ENCODE measurements at places on chromosomes 7 and 10. TPM values are rescaled to one million over a fixed set of nuclear protein-coding genes. Genes with fewer than 3 reads are reported as not detected.

ZNF777 gene
- 21.9 TPM for total RNA-seq

RET gene
- not detected for total RNA-seq

HIF1AN gene
- 52.8 TPM for total RNA-seq

WNT8B gene
- not detected for total RNA-seq

TUBAL3 gene
- not detected for total RNA-seq

CCDC3 gene
- total RNA-seq, result not detected

TAS2R4 gene
- total RNA-seq, result 0.92 TPM

CALHM3 gene
- total RNA-seq, result not detected

CALML5 gene
- not detected for total RNA-seq

SPDYE6 gene
- not detected for total RNA-seq

PNLIPRP1 gene
- total RNA-seq, result not detected

SH3PXD2A gene
- 8.0 TPM for total RNA-seq

All from CD8-positive, alpha-beta memory T cell (primary cell).